ENCODE measurements at places on chromosomes 7 and 10. TPM values are rescaled to one million over a fixed set of nuclear protein-coding genes. Genes with fewer than 3 reads are reported as not detected.

The FAM237B gene
- not detected for total RNA-seq

The FZD1 gene
- 2.6 TPM for total RNA-seq

The ZNF365 gene
- total RNA-seq, result 1.3 TPM

The ACSM6 gene
- total RNA-seq, result not detected

The TLL2 gene
- 0.09 TPM for total RNA-seq

The OR13A1 gene
- not detected for total RNA-seq

The SFRP4 gene
- 3.3 TPM for total RNA-seq

The CHST3 gene
- total RNA-seq, result 43.0 TPM

The SPDYE2 gene
- not detected for total RNA-seq

The RBP3 gene
- total RNA-seq, result not detected

The A1CF gene
- not detected for total RNA-seq

The CYP2W1 gene
- not detected for total RNA-seq

The SMARCD3 gene
- total RNA-seq, result 10.4 TPM

The UBE3C gene
- total RNA-seq, result 66.6 TPM

The AKR1C4 gene
- total RNA-seq, result 0.30 TPM

The CCDC172 gene
- total RNA-seq, result not detected

The NUTM2E gene
- 0.53 TPM for total RNA-seq

The HYAL4 gene
- total RNA-seq, result not detected

The CALY gene
- 0.54 TPM for total RNA-seq

The ITIH2 gene
- 0.29 TPM for total RNA-seq

The TMEM139 gene
- total RNA-seq, result 1.3 TPM

The TFAM gene
- 69.5 TPM for total RNA-seq

The ZNF804B gene
- not detected for total RNA-seq

The GIGYF1 gene
- 11.9 TPM for total RNA-seq

The HELLS gene
- total RNA-seq, result 31.1 TPM

The SUV39H2 gene
- total RNA-seq, result 27.5 TPM
